A549 treated with RU486 at 1 μM for 4 hours (cell line): ENCODE measurements at places on chromosomes 3 and 15. TPM values are rescaled to one million over a fixed set of nuclear protein-coding genes. Genes with fewer than 3 reads are reported as not detected.

Gene SMARCC1
- 21.8 to 30.5 TPM (median 26.9 TPM) in 5 replicates for total RNA-seq

Gene PDE12
- 12.7 to 16.4 TPM (median 15.8 TPM) in 5 replicates for total RNA-seq

Gene GJD2
- not detected in 5 replicates for total RNA-seq

Gene TNK2
- total RNA-seq = 15.4 to 23.5 TPM (median 17.7 TPM) in 5 replicates

Gene RBM5
- 29.4 to 36.2 TPM (median 32.1 TPM) in 5 replicates for total RNA-seq

Gene INKA1
- total RNA-seq = 1.3 to 2.3 TPM (median 2.0 TPM) in 5 replicates

Gene CLDN16
- 0.07 to 0.41 TPM in 2 of 5 replicates, not detected in the others for total RNA-seq

Gene FBXL22
- total RNA-seq = 0.14 to 0.31 TPM (median 0.19 TPM) in 5 replicates

Gene RLBP1
- total RNA-seq = not detected in 5 replicates

Gene GOLGA6L7
- total RNA-seq = not detected in 5 replicates
